ENCODE measurements at places on chromosomes 3 and 15.

GRCh38 chr3:195762249-195762585 is 41.4 kb downstream of the MUC20 start:
- no peak for DNase-seq

- no peak for DNase-seq
Measured at GRCh38 chr3:55497250-55497649, 10.1 kb upstream of the WNT5A start.

- DNase-seq: no peak
Measured at GRCh38 chr3:170909129-170909903, 879 bp upstream of the EIF5A2 start.

DNA sequence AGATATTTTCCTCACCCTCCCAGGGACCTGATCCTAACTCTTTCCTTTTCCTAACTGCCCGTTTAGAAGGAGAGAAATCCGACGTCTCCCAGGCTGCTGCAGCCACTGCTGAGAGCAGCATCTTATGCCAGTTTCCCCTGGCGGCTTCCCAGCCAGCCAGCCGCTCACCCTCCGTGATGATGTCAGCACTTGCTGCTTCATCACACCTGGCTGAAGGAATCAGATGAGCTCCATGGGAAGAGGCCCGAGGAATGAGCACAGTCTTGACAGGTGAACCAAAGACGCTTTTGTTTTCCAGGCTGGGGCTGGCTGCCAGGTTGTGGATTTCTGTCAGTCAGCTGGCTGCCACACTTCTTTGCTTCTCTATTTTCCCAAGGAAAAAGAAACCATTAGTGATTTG is 445.1 kb upstream of the RBMS3 start:
- DNase-seq: no peak

DNA sequence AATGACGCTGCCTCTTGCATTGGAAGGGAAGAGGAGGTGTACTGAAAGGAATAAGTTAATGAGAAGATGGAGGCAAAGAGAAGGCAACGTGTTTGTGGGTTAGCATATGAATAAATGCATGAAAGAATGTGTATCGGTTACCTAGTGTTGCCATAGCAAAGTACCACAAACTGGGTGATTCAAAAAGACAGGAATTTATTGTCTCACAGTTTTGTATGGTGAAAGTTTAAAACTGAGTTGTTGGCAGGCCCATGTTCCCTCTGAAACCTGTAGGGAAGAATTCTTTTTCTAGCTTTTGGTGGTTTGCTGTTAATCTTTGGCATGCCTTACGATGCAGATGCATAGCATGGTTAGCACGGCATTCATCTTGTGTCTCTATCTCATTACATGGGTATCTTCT is 729.9 kb downstream of the MECOM start:
- no peak for DNase-seq

DNA sequence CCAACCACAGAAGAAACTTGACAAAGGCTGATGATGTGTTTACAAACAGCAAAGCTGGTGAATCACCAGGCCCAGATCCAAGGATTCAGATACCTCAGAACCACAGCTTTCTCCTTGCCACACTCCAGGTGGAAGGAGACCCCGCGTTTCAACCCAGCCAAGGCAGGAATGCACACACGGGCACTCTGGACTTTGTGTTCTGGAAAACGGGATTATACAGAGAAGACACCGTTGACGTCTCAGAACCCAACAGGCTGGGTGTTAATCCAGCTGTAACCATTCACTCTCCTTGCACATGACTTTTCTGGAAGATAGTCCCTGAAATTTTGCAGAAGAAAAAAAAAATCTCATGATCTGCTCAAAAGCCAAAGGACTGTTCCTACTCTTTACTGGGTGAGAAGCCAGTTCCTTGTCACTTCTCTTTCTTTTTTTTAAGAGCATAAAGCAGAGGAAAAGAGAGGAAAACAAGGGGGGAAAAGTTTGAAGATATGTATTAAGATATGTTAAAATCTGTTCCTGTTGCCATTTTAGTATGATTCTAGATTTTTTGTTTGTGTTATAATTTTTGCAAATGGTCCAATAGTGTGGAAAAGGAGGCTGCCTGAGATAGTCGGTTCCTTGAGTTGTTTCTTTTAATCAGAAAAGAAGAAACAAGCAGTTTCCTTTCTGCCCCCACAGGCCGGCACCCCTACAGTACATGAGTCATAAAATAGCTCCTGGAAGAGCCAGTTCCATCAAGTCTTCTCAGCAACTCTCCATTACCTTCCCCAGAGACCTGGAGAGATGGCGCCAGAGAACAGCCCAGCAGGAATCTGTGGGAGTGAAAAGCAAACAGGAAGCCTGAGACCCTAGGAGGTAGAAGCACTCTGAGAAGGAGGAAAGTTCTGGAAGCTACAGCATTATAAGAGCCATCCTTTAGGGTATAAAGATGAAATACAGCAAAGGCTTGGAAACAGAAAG is 73.1 kb downstream of the RORA start:
- no peak for DNase-seq

GRCh38 chr3:136195258-136196063 is 674 bp downstream of the MSL2 start:
- DNase-seq: peak; percentile 92

DNA sequence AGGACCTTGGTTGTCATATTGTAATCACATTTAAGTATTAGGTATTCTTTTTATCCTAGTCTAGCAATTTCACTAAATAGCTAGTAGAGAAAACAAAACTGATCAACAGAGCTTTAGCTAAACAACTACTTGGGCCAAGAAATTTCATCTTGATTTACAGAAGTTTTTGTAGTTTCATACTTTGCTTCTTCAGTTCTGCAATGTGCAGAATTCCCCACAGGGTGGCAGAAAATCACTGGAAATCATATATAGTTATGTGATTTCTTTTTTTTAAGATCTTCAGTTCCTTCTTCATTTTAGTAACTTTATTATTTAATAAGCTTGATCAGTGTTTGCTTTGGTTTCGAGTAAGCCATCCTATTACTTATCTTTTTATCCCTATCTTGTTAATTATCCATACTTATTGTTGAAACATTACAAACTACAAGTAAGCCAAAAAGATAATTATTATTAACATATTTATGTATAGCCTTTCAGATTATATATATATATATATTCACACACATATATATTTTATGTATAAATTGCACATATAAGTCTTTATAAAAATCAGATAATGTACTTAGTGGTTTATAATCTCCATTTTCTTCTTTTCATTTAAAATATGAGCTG is 2.2 kb upstream of the BNIP2 start:
- no peak for DNase-seq

- DNase-seq: no peak
Measured at GRCh38 chr3:58022490-58022889, 14.3 kb downstream of the FLNB start.

GRCh38 chr3:16788440-16789056 is 96.2 kb upstream of the PLCL2 start:
- no peak for DNase-seq

DNA sequence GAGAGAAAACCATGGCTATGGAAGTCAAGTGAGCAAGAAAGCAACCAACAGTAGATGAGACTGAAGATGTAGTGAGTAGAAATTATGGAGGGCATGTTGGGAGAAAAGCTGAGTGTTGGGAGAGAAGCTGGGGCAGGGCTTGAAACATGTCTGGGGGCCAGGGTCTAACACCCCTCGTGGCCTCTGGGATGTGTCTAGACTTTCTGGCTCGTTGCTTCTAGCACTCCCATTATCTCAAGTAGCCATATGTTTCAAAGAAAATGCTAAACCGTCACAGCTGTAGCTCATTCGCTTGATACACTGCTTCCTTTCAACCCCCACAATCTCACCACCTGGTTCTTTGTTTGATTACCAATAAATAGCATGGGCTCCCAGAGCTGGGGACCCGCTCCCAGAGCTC is 83.8 kb upstream of the BCHE start:
- DNase-seq: no peak

DNA sequence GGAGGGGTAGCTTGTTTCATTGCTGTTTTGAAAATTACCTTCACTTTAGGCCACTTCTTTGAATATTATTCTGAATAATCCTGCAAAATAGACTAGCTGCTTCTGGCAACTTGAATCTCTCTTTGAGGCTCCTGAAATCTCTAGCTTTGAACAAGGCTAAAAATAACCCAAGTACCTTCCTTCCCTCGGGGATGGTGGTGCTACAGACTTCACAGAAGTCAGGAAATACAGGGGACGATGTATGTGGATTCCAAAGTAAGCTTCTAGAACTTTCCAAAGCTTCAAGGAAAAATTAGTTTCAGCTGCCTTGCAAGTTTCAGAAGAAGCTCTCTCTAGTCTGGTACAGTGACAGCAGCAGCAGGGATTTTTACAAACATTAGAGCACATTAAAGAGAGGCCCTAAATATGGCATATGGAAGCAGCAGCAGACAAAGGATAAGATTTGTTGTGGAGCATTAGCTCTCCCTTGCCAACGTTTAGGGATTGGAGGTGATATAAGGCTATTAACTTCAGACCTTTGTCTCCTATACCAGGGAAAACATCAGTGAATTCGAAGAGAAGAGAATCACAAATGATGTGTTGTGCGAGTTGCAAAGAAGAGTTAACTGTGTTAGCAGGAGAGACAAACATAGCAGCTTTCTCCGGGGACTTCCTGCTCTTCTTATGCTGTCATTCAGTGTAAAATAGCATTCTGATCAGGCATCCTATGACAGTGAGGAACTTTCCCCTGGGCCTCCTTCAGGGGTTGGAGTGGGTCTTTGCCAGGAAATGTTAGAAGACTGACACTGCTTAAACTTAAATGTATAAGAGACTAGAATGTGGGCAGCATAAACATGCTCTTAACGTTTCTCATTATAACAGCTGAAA is 783.0 kb upstream of the ARPP21 start:
- no peak for DNase-seq

- DNase-seq: no peak
Measured at GRCh38 chr15:57457726-57458125, 81.4 kb downstream of the CGNL1 start.

GRCh38 chr3:72738752-72739530 is 109.3 kb downstream of the SHQ1 start:
- peak; percentile 72 for DNase-seq

DNA sequence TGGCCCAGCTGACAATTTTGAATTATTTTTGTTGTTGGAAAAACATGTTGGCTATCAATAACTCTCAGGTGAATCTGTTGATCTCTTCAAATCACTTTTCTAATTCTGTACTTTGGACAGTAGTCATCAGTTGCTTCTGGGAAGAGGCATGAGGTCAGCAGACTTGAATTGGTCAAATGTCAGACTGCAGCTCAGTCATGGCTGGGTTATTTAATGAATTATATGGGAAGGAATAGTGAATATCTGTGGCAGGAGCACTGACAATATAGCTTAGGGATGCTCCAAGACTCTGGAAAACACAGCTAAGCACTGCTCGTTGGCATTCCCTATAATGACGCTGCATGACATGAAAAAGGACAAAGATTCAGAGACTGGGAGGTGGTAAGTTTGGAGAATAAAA is 98.8 kb upstream of the GAP43 start:
- no peak for DNase-seq

DNA sequence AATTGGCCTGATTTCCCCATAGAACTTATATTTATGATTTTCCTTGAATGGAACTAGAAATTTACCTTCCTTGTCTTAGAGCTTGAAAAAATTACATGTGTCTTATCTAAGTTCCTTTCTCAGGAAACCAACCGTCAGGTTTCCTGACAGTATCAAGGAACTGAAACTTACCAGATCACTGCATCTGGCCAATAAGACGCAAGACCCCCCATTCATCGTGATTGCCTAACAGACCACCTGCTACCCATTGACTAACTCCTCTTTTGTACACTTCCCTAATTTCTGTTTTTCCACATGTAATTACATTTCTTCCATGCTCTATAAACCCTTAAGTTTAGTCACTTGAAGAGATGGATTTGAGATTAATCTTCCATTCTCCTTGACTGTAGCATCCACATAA is 517.2 kb upstream of the CBLB start:
- DNase-seq: no peak

- DNase-seq: no peak
Measured at GRCh38 chr3:70400194-70400593, 87.8 kb upstream of the MDFIC2 start.

GRCh38 chr15:39472621-39473297 is 108.1 kb upstream of the THBS1 start:
- no peak for DNase-seq

- no peak for DNase-seq
Measured at GRCh38 chr3:17765819-17766472, 23.5 kb upstream of the TBC1D5 start.

GRCh38 chr15:74613953-74614743 is 1.5 kb upstream of the CLK3 start:
- DNase-seq: no peak

DNA sequence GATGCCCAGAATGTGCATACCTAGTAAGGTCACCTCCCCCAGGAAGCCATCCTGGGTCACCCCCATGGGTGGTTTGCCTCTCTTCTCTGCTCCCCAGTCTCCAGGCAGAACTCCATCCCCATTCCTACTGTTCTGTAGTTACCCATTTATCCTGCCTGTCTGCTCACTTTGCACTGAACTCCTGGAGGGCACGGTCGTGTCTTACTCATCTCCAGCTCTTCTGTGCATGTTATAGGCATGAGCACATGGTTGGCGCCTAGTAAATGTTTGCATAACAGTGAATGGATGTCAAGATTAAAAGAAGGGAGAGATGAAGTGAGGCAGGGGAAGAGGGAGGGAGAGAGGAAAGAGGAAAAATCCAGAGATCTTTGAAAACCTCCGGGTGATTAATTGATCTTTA is 208.4 kb upstream of the TRIM42 start:
- no peak for DNase-seq

- DNase-seq: no peak
Measured at GRCh38 chr3:47223755-47224154, 58.8 kb downstream of the KIF9 start.

DNA sequence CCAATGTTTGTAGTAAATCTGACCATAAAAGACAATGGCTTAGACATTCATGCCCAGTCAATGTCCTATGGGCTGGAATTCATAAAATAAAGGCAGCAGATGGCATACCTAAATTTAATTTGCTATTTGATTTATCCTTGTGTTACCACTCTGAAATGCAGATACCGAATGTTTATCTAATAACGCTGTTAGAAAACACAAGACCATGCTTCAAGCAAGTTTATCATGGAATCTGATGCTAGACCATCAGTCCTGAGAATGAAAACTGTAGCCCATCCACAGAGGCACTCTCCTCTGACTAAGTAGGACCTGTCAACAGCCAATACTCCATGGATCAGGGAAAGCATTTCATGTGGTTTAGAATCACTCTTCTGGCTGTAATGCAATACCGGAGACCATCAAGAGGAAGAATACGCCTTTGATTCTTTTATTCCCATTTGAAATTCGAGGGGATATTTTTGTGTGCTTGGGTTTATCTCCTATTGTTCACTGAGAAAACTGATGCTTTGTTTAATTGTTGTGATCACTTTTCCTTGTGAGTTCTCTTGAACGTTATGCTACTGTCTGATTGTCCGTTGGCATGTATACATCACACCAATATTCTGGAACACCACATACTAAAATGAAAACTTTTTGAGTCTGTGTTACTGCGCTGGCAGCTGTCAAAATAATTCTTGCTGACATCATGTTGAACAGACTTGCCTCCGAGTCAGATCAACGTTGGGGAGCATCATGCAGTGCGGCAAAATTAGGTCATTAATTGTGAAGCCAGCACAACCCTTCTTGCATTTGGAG is 12.1 kb upstream of the CPB1 start:
- DNase-seq: no peak

GRCh38 chr3:188533612-188534357 is 379.8 kb downstream of the LPP start:
- no peak for DNase-seq

- DNase-seq: no peak
Measured at GRCh38 chr3:134307425-134307824, 56.8 kb upstream of the RYK start.
